Skin of body (tissue), 3 donors: ENCODE measurements at places on chromosomes 3 and 15.

DNA sequence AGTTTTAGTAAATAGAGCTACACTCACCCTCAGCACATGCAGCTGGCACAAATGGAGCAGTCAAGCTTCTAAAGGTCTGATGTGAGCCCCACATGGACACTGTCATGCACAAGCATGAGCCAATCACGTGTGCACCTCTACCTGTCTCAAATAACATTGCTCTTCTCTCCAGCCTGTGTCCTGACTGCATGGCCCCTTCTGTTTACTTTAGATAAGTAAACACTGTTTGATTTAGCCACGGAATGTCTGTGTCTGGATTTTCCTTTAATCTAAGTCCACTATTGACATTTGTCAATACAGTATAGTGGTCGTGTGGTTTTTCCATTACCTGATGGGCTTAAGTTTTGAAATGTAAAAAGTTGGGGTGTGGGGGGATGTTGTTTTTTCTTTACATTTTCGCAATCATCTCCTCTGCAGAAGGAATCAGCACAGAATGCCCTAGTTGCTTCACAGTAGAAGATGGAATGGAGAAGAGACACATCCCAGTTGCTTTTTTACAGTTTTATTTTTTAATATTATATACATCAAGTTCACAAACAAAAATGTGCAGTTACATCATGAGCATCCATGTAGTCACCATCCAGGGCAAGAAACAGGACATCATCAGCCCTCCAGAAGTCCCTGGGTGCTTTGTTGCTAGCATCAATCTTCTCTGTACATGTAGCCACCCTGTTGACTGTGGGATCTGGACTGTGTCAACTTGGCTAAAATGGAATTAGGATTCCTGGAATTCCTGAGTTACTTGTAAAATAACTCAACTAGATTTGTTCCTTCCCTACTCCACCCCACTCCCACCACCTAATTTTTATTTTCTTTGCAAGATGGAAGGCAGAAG is 146.1 kb downstream of the UACA start:
- no peak for DNase-seq

DNA sequence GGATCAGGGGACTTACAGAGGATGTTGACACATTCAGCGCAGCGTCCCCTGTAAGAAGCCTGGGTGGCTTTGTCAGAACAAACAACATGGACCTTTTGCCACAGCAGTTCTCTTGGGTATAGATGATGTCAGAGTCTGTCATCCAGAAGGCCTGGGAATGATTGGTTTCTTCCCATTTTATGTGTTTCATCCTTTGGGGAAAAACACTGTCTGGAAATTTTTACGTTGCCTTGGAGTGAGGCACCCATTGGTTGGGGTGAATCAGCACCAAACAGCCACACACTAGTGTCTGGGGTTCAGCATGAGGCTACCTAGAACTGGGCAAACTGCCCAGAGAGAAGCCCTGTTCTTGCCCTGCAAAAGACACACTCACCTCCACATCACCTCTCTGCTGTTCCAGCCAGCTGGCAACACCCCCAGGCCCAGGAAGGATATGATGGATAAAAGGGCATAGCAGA is 123.0 kb downstream of the FAM43A start:
- DNase-seq: no peak

DNA sequence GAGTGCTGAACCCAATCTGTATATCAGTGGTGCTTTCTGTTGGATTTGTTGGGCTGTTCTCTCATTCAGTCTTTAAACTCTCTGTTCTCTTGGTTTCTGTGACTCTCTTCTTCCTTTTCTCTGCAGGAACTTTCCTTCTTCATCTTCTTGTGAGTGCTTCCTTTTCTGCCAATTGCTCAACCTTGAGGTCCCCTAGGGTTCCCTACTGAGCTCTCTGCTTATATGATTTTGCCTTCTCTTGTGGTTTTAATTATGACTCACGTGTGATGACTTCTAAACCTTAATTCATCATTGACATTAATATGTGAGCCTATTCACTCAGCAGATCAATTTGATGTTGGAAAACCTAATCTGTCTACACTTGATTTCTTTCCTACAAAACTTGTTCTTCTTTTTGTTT is 39.4 kb downstream of the MOBP start:
- DNase-seq: no peak

DNA sequence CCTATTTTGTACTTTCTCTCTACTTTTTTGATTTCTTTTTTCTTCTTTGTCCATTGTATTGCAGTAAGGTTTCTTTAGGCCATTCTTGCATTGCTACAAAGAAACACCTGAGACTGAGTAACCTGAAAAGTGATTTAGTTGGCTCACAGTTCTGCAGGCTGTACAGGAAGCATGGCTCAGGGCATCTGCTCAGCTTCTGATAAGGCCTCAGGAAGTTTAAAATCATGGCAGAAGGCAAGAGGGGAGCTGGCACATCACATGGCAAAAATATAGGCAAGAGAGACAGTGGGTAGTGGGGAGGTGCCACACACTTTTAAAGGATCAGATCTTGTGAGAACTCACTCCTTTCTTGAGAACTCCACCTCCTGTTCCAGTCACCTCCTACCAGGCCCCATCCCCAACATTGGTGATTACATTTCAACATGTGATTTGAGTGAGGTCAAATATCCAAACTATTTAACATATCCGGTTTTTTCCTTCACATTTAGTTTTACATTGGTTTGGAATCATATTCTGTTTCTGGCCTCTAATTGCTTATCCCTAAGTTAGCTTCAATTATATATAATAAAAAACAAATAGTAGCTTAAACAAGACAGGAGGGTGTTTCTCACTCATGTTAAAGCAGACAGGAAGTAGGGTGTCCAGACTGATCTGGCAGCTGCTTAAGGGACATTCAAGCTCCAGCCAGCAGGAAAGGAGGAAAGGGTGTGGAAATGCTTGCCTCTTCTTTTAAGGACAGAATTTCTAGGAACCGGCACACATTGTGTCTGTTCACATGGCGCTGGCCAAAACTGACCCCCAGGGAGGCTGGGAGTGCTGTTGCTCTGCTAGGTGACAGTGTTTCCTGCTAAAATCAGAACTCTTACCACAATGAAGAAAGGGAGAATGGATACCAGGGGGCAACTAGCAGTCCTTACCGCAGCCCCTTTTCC is 28.8 kb upstream of the SKOR1 start:
- DNase-seq: no peak

DNA sequence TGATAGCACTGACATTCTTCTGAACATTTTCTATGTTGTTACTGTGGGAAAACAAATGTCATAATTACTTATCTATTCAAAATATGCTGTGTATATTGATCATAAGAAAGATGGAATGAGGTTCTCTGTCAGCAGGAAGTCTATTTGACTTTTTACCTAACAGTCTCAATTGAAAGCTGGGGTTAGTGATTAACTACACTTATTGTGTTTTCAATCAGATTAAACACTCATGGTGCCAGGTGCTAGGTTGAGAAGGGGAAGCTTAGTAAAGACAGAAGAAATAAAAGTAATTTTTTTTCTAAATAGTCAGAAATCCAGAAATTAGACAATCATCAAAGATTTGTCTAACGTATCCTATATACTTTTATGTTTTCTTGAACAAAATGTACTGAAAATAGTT is 281.0 kb upstream of the NR2E3 start:
- no peak for DNase-seq

GRCh38 chr3:62785384-62785783 is 89.8 kb downstream of the CADPS start:
- no peak for DNase-seq

DNA sequence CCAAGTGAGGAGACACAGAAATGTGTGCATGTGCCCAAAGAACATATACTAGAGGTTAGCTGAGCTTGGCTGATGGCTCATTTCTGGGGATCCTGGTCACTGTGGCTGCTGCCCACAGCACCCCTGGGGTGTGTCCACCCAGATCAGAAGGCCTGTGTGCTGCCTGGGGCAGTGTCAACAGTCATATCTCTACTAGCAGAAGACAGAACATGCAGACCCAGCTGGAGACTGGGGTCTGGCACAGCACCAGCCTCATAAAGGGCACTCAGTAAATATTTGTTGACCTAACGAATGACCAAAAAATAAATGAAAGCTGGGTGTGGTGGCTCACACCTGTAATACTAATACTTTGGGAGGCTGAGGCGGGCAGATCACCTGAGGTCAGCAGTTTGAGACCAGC is 16.4 kb downstream of the CHRNA3 start:
- no peak for DNase-seq

- no peak for DNase-seq
Observed at GRCh38 chr15:41634072-41634626, 26.1 kb upstream of the MGA start.

DNA sequence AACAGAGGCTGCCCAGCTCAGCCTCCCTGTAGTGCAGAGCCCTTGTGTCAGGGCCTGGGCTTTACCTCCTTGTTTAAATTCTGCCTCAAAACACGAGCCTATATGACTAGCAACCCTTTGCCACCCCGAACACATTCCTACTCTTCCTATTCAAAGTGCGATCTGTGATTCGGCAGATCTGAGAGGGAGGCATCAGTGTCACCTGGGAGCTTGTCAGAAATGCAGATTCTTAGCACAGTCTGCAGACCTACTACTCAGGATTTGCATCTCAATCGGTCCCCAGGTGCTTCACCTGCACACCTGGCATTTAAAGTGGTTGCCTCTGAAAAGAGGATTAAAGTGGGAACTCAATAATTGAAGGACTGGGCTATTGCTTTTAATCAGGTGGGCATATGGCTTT is 273.2 kb upstream of the TOPAZ1 start:
- no peak for DNase-seq

GRCh38 chr3:183178833-183179549 is 16.5 kb upstream of the LAMP3 start:
- DNase-seq: no peak

GRCh38 chr3:71225951-71226564 is 357.5 kb downstream of the FOXP1 start:
- DNase-seq: no peak

DNA sequence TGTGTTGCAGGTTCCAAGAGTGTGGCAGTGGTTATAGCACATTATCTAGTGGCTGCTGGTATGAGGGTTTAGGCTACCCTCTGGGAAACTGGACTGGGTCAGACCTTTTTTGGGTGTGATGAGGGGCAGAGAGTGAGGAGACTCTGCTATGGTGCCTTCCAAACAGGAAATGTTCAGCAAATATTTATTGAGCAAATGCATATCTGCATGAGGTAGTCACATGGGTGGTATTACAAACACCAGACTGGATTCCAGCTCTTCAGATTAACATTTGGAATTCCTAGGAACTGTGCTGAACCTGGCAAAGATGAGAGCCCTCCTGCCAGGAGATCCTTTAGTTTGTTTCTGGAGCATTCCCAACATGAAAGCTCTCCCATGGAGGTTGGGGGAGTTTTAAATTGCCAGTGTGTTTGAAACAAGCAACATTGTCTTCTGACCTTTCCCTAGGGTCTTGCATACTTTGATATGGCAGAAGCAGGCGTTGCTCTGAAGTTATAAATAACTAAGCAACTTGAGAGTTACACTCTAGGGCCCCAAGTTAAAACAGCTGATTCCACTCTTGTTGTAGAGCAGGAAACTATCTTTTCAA is 341.2 kb upstream of the C2CD4B start:
- peak; percentile 67 for DNase-seq

GRCh38 chr3:12303534-12303933 is 14.7 kb downstream of the PPARG start:
- DNase-seq: no peak

- DNase-seq: no peak
Observed at GRCh38 chr3:174132006-174132405, 727.1 kb upstream of the NAALADL2 start.

DNA sequence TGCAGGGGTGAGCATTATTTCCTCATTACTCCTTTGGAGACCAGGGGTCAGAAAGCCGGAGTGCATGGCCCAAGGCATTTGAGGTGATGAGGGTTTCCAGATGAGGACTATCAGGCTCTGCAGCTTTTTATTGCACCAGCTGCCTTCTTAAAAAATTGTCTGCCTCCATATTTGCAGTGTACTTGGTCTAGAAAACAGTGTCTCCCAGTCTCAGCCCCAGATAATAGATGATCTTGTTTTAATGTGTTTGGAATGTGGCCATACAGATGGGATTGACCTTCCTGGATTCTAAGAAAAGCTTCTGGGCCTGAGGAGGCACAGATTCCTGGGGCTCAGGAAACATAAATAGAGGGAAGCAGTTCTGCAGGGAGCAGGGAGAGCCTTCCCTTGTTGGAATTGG is 123.3 kb downstream of the GABRG3 start:
- DNase-seq: peak; percentile 71

DNA sequence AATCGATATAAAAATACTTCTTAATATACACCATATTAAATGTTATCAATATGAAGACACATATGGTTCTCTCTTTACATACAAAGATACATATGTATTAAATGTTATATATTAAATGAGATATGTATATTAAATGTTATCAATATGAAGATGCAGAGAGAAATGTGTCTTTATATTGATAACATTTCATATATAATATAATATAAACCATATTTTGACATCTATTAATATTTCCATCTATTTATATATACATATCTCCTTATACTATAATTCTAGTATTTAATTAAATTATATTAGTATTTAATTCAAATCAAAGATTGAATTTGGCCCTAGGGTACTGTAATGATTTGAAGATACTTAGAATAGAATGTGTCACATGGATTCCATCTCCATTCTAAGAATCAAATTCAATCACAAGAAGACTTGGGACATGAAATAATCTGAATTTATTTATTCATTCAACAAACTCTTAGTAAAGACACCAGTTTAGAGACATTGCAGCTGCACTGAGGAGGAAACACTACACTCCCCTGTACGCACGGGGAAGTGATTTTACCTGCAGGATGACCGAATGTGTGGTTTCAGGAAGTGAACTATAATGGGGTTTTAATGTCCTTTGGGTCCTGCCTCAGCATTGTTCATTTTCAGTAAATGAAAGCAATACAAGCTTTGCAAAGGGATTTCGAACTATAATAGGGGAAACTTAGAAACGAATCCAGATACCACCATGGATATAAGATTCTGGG is 365.1 kb downstream of the MECOM start:
- DNase-seq: no peak

- DNase-seq: no peak
Observed at GRCh38 chr3:16658925-16659793, 53.9 kb upstream of the DAZL start.

DNA sequence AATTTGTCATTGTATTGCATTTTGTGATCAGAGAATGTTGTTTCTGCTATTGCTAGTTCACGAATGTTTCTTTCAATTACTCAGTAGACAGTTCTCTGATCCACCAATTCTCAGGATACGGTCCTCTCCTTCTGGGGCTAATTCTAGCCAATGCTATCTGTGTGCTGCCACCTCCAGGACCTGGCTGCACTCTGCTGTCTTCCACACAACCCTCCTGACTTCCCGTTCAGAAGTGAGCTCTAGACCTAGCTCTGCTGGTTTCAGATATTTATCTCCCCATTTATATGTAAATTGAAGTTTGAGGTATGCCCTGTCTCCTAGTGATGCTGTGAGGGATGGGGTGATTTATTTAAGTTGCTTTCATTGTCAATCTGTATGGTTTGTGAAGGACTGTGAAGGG is 21.7 kb upstream of the UBL7 start:
- no peak for DNase-seq

- DNase-seq: no peak
Observed at GRCh38 chr15:65410036-65410435, 12.7 kb downstream of the IGDCC4 start.

DNA sequence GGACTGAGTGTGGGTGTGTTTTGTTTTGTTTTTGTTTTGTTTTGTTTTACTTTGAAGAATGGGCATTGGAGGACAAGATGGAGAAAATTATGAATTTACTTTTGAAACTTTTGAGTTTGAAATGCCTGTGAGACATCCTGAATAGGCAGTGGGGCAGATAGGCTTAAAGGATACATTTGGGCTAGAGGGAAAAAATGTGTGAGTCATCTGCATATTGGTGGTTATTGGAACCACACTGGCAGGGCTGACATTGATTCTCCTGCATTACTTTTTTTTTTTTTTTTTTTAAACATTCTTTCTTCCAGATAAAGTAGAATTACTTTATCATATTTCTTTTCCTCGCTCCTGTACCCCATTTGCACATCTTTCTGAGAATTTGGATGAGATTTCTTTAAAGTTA is 56.1 kb downstream of the CALML4 start:
- DNase-seq: no peak
